A172 (cell line): ENCODE measurements at places on chromosomes 12 and 14. TPM values are rescaled to one million over a fixed set of nuclear protein-coding genes. Genes with fewer than 3 reads are reported as not detected.

- no peak for DNase-seq
Observed at GRCh38 chr14:60254176-60254575, 5.2 kb downstream of the PPM1A start.

DNA sequence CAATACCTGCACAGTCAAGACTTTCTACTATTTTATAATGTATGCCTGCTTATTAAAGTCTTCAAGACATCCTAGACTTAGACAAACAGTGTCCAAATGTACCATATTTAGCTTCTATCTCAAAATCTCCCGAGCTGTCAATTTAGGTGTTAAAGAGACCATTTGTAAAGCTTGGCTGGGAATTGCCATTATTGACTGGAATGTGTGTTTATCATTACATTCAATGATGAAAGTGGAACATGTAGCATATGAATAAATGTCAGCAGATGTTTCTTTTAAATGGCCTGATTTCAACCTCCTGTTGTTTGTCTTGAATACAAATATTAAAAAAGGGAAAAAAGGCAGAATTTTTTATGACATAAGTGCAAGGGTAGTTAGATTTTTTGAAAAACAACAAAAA lies 572.3 kb downstream of the PRKD1 start:
- DNase-seq = no peak

GRCh38 chr12:117111821-117112595 lies 12.8 kb upstream of the TESC start:
- no peak for DNase-seq

DNA sequence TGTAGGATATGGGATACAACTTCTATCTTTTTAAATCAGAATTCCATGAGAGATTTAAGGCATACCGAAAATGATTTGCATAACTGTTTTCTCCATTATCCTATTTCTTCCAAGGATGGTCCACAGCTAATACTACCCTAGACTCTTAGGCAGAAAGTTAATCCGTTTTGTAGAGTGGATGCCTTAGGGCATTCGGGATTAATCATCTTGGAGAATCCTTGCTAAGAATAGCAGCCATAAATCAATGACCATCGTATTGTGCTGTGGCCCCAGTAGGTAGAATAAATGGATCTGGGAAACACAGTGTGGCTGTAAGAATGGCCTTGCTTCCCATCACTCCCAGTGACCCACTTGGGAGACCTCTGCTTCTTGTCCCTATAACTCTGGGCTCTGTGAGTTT lies 99.6 kb downstream of the SSPN start:
- no peak for DNase-seq

GRCh38 chr14:38835874-38836273 lies 267.2 kb downstream of the SEC23A start:
- DNase-seq = no peak

GRCh38 chr12:123200414-123200813 lies 32.5 kb downstream of the MPHOSPH9 start:
- DNase-seq = no peak

DNA sequence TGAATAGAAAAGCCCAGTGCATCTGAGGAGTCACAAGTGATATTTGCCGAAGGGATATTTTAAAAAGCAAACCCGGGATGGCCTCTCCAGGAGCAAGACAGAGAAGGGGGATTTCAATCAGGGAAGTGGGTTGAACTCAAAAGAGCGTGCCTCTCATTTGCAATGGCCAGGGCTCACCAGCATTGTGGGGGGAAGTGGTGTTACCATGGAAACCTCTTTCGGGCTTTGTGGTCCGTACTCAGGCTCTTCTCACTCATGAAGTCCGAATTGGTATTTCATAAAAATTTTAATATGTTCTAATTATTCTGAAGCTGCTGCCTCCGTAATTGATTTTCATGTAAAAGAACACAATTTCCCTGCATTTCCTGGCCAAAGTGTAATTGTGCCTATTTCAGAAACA lies 79.8 kb downstream of the SLC15A4 start:
- no peak for DNase-seq

DNA sequence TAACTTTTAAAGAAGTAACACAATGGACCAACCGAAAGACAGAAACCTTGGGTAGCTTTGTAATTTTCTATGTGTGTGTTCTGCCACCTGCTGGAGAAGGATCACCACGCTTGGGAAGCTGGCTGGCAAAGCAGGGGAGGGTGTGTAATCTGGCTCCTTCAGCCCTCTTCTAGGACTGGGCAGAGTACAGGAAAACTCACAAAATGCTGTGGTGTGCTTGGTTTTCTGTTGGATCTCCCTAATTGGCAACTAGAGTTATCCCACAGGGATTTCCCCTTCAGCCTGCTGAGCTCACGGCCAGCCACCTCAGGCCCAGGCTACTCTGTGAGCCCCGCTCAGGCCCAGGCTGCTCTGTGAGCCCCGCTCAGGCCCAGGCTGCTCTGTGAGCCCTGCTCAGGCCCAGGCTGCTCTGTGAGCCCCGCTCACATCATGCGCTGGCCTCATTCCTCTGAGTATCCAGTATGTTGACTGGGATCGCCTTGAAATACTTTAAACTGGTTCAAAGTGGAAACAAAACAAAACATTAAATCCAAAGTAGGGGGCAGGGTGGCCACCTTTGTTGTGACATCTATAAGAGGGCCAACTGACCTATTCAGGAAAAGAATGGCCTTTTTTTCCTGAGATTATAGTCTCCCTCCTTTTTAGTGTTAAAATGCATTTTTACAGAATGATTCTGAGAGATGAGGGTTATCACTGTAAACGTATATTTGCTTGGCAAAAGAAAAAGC lies 52.0 kb upstream of the RNU6-8 start:
- peak; percentile 40 for DNase-seq

- DNase-seq = no peak
Observed at GRCh38 chr14:20460458-20461224, 593 bp downstream of the PIP4P1 start.

DNA sequence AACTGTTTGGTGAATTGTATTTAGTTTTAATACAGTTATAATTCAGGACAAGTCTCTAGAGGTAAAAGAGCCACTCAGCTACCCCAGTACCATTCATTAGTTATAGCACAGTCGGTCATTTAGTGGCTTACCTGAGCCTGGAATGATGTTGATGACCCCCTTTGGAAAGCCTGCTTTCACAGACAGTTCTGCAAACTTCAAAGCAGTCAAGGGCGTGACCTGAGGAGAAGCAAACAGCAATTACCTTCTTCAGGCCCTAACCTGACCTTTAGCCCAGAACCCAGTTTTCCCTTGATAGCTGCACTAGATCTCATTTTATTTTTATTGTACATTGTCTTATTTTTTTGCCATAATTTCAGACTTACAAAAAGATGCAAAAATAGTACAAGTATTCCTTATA lies 43.8 kb downstream of the ALDH1L2 start:
- DNase-seq = no peak

DNA sequence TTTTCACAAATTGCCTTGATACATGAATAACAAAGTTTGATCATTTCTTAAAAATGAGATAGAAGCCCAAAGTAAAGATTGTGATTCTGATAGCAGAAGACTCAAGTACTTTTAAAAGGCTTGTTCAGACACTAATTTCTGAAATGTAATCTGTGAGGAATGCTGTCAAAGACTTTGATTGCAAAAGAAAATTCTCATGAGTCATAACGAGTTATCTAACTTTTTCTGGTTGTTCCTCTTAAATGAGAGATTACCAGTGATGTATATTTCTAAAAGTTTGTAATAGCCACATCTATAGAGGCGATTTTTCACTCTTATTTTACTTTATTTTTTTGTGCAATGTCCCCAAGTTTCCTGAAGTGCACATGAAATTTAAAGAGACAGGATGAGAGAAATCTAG lies 7.0 kb downstream of the PYGL start:
- peak; percentile 30 for DNase-seq

DNA sequence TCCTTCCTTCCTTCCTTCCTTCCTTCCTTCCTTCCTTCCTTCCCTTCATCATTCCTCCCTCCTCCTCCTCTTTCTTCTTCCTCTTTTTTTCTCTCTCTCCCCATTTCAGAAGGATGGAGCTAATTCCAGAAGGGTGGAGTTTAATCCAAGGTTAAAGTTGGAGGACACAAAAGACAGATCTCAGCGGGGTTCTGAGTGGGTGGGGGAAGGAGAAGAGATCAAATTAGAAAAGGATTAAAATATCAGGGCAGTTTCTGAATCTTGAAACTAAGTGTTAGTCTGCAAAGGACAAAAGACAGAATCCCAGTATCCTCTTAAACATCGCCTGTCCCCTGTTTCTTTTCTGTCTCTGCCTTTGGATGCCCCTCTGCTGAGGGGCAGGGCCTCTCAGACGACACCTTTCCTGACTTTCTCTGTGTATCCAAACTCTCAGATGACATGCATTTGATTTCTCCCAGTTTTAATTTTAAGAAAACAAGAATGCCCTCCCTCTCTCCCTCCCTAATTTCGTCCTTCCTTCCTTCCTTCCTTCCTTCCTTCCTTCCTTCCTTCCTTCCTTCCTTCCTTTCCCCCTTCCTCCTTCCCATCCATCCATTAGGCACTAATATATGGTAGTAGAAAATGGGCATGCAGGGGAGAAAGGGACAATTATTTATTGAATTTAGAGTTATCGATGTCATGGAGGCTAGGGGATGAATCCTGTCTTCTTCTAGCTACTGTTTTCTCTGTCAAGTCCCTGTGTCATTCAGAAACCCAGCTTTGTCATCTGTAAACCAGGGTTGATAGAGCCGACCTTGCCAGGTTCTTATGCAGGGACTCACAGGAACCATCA lies 269.1 kb downstream of the VRK1 start:
- DNase-seq = no peak

- no peak for DNase-seq
Observed at GRCh38 chr14:38280081-38280480, 24.2 kb upstream of the CLEC14A start.

GRCh38 chr14:95948558-95948981 lies 71.9 kb downstream of the TUNAR start:
- no peak for DNase-seq

- no peak for DNase-seq
Observed at GRCh38 chr12:79936670-79937069, 1.8 kb upstream of the PPP1R12A start.

- no peak for DNase-seq
Observed at GRCh38 chr12:114858388-114859146, 174.6 kb upstream of the TBX3 start.

- no peak for DNase-seq
Observed at GRCh38 chr12:3207175-3207574, 130.0 kb downstream of the TSPAN9 start.

GRCh38 chr12:14356147-14356546 lies 9.3 kb upstream of the ATF7IP start:
- DNase-seq = no peak

TARBP2 gene
- 53.2 and 60.0 TPM in 2 replicates for total RNA-seq

CCDC196 gene
- not detected in 2 replicates for total RNA-seq

KLRC1 gene
- total RNA-seq = not detected in 2 replicates

SPATS2 gene
- 23.8 and 30.6 TPM in 2 replicates for total RNA-seq

RAD52 gene
- total RNA-seq = 5.1 and 5.3 TPM in 2 replicates

FGF6 gene
- not detected in 2 replicates for total RNA-seq

COCH gene
- 4.1 and 4.8 TPM in 2 replicates for total RNA-seq

HOXC12 gene
- total RNA-seq = not detected in 2 replicates

SOX5 gene
- not detected in 2 replicates for total RNA-seq

TSPAN8 gene
- 40.6 and 55.8 TPM in 2 replicates for total RNA-seq

LRR1 gene
- 48.7 and 53.1 TPM in 2 replicates for total RNA-seq
